Stimulated activated CD8-positive, alpha-beta memory T cell treated with anti-CD3 and anti-CD28 coated beads, Interleukin-7, amount 100 ng/mL, for 1 hour (primary cell): ENCODE measurements at places on chromosomes 12 and 14.

DNA sequence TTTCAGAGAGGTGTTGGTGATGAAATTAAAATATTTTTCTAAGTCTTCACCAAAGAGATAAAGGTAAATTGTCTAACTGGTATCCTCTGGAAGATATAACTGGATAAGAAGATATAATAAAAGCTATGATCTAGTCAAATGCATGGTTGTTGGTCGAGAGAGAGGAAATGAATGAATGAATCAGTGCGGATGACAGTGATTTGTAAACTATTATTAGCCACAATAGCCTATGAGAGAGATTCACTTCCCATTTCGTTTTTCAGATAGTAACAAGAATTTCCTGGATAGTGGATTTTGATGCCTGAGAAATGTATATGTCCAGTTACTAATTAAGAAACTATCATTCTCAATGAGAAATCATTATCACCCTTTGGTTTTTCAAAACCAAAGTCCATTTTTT lies 63.1 kb downstream of the HEATR5A start:
- no peak for DNase-seq

GRCh38 chr14:97458661-97459579 lies 661.7 kb downstream of the VRK1 start:
- DNase-seq = peak; percentile 49

- no peak for DNase-seq
Measured at GRCh38 chr12:65490250-65490649, 211.8 kb downstream of the MSRB3 start.

DNA sequence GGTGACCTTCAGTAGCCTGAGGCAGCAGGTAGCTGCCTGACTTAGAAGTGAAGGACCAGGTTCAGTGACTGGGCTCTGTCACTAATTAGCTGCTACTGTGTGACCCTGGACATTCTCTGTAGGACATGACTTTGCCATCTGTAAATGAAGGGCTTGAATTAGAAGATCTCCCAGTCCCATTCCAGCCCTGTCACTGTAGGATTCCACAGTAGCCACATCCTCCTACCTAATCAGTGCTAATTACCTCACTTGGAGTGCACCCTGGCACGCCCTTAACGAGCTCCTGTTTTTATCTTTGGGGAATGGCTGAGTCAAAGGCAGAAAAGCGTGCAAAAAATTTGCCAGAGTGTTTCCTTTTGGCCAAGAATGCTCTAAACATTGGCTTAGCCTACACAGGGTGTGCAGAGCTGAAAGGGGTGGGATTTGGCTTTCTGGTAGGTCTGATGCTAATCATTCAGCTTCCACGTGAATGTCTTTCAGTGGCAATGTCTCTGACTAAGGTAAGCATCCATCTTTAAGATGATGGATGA lies 6.8 kb downstream of the NTF3 start:
- no peak for DNase-seq

- no peak for DNase-seq
Measured at GRCh38 chr12:124868252-124869058, 4.8 kb upstream of the SCARB1 start.

DNA sequence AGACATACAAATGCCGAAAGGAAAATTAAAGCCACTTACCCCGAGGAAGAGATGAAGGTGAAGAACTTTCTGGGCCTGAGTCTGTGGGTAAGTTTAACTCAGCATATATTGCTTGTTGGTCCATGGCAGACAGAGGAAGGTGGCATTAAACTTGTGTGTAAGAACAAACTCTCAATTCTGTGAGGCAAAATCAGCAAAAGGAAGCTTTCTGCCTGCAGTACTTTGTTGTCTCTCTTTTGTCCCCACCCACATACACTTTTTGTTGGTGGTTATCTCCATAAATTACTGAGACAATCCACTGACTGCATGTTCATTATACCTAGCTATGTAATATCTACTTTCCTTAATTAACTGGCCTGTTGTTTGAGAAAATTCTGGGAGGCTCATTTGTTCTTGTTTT lies at the start of gene KLRB1:
KLRB1 (minus strand) TSS at position 201 of the 400 bp plus-strand sequence; CDS start at position 124, 77 bp downstream.
- no peak for DNase-seq

DNA sequence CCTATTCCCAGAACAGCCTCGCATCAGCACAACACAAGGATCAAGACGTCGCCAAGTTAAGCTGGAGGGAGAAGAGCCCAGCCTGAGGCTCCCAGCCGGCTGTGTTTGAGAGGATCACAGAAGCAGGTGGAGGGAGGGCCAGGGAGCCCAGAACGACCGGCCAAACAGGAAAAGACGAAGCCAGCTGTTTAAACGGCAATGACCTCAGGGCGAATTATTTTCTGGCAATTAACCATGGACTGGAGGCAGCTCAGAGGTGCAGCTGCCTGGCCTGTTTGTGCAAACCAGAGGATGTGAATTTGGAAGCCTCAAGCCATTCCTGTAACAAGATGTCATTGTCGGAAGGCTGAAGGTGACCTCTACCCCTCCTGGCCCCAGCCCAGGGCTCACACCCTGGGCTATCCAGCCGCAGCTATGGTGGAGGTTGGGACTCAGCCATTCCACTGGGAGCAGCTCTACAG lies 175.8 kb upstream of the PRMT8 start:
- DNase-seq = no peak

DNA sequence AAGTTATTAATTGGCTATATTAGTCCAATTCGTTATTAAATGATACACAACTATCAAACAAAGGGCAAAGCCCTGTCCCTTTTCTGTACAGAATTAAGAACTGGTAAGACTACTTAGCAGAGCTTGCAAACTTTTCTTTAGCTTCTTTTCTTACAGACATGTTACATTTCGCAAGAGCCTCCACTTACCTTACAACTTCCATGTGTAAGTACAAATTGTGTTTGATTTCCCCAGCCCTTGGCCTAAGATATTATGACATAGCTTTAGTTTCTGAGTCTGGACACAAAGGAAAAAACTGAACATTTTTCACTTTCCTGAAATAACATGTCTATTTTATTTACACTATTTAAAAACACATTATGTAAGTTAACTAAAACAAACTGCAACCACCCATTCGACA lies 1.7 kb downstream of the ATF7 start:
- no peak for DNase-seq

DNA sequence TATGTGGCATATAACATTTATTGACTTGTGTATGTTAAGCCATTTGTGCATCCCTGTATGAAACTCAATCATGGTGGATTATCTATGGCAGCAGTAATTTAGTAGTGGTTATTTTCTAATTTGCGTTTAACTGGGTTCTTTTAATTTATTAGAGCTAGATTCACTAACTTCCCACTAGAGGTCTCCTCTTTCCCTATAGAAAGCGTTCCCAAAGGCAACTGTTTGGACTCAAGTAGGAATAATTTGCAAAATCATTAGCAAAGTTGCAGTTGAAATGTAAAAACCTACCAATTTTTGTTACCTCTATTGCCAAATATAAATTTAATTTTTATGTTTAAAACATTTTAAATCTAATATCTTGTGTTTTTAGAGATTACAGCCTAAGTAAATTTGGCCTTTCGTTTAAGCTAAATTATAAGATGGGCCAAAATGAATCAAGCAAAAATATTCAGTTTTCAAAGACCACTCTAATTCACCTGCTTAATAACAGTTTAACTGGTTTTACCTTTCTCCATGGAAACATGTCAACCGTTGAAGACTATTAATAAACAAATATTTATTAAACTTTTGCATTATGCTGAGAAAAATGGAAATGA lies 6.0 kb downstream of the DMAC2L start:
- DNase-seq = no peak

GRCh38 chr12:53558631-53559030 lies 51.3 kb upstream of the NPFF start:
- no peak for DNase-seq

DNA sequence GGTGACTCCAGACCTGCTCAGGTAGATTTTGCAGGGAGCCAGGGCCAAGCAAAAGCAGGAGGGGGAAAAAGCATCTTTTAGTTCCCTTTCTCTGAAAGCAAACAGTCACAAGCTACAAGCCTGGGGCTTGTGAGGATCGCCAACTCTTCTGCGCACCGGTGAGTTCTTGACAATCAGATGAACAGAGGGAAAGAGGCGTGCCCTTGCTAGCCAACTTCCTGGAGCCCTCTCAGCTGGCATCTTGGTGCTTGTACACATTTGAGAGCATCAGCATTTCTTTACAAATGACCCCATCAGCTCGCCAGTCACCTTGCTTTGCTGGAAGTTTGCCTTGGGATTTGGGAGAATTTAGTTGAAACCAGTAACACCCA lies 55.5 kb downstream of the ZNF664 start:
- no peak for DNase-seq

DNA sequence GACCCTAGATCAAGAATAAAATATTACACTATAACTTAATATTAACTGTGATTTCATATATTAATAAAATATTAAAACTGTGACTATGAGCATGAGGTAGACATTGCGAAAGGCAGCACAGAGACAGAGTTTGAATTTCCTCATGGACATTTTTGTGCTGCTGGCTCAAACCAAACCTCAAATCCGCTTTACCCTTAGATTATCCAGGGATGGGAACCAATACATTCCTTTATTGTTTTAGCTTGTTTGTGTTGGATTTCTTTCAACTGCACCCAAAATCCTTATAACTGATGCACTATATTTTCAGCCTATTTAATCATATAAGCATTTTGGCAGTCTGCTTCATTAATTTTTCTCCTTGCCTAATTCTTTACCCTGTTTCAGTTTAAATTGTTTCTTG lies 436.7 kb downstream of the ATP23 start:
- DNase-seq = no peak

DNA sequence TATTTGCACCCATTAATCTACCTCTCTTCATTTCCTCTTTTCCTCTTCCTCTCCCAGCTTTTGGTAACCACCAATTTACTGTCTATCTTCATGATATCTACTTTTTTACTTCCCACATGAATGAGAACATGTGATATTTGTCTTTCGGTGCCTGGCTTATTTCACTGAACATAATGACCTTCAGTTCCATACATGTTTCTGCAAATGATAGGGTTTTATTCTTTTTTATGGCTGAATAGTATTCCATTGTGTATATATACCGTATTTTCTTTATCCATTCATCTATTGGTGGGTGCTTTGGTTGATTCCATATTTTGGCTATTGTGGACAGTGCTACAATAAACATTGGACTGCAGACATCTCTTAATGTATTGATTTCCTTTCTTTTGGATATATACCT lies 49.0 kb upstream of the STRN3 start:
- no peak for DNase-seq

DNA sequence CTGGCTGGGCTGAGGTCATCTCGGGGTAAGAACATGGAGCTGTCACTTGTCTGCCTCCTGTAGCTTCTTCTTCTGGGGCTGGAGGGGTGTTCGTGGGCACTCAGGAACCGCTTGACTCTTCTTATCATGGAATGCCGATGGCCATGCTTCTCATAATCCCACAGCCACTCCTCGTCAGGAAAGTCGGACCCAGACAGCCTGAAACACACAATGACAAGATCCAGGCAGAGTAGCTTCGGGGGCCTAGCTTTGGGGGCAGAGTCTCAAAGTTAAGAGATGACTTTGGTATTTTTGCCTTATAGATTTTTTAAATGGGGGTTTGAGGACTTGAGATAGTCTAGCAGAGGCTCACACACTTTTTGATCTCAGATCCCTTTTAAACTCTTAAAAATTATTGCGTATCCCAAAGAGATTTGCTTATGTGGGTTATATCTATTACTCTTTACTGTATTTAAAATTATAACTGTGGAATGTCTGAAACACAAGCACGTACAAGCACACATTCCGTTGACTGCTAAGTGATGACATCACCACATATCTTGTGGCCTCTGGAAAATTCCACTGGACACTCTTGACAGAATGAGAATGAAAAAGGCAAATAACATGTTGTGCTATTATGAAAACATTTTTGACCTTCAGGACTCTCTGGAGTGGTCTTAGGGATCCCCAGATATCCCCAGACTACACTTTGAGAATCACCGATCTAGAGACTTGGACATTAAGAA lies 43.3 kb downstream of the BEST3 start:
- no peak for DNase-seq
